ENCODE measurements at places on chromosomes 5 and 9.

GRCh38 chr5:139910901-139911300 lies 115.3 kb downstream of the PSD2 start:
- no peak for DNase-seq

- no peak for DNase-seq
These were observed 498.1 kb upstream of the TNC start for GRCh38 chr9:115615821-115616665.

DNA sequence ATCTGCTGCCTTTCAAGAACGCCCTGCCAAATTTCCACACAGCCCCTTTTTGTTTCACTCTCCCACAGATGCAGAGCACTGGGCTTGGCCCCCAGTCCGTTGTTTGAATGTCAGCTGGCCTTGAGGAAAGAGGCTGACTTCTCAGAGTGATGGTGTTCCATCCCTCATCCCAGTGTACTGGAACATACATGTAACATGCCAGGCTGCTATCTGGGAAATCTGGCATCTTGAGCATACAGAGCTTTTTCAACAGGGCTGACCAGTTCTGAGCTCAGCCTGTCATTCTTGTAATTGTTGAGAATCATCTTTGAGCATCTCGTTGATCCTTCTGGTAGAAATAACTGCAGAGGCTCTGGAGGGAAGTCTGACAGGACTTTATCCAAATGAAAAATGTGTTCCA lies 2.8 kb downstream of the GALNT10 start:
- DNase-seq = no peak

- no peak for DNase-seq
These were observed 322.3 kb downstream of the ASTN2 start for GRCh38 chr9:117092582-117092981.

GRCh38 chr5:136703706-136704105 lies 338.4 kb upstream of the TRPC7 start:
- no peak for DNase-seq

- peak; percentile 95 for DNase-seq
These were observed at the start of gene COL5A1 for GRCh38 chr9:134641173-134641989. TSS of gene COL5A1 (plus strand) at chr9:134641803. CDS start at chr9:134642188, 385 bp downstream.

- no peak for DNase-seq
These were observed 17.1 kb downstream of the CDC26 start for GRCh38 chr9:113258282-113258681.

DNA sequence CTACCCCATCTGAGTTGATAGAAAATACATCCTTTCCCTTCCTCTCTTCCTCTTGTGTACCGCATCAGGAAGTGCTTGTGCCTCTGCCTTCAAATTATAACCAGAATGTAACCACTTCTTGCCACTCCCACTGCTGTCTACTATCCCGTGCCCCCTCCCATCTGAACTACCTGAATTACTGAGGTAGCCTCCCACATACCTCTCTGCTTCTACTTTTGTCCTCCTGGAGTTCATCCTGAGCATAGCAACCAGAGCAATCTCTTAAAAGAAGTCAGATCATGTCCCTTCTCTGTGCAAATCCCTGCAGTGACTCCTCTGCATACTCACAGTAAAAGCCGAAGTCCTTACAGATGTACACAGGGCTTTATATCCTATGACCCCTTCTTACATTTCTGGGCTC lies 23.0 kb downstream of the SV2C start:
- no peak for DNase-seq
